ENCODE measurements at places on chromosomes 5 and 9.

- H3K27ac ChIP-seq, result peak overlapping the region; percentile 81
- peaks cover 4% of the 10 kb centered on the region for H3K36me3 ChIP-seq
- peak overlapping the region; percentile 22 for H3K4me3 ChIP-seq
- H3K4me1 ChIP-seq, result peaks cover 54% of the 10 kb centered on the region
- H3K27me3 ChIP-seq, result no peaks in the 10 kb centered on the region
These were observed 7.6 kb downstream of the TTC39B start for GRCh38 chr9:15299374-15299939.

- H3K27me3 ChIP-seq, result no peaks in the 10 kb centered on the region
- no peak overlapping the region for H3K4me3 ChIP-seq
- H3K27ac ChIP-seq, result no peak overlapping the region
- peaks cover 1% of the 10 kb centered on the region for H3K36me3 ChIP-seq
These were observed 101.9 kb downstream of the CD180 start for GRCh38 chr5:67094476-67095300.

DNA sequence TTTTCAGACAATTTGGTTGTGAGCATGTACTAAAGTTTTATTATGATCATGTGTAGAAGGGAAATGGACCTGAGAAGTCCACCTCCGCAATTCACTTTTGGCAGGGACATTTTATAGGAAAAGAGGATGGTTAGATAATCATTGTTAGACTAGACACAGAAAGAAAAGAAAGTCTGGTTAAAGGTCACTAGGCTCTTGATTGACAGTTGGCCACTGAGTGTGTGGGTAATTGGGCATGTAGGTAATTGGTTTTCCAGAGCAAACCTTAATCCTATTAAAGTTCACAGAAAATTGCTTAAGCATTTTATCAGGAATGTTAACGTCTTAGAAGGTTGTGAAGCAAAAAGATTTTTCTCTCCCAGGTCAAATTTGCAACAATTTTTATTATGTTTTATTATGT is 158.5 kb upstream of the CLINT1 start:
- DNase-seq, result no peak
- no peak overlapping the region for H3K4me3 ChIP-seq
- no peaks in the 10 kb centered on the region for H3K4me1 ChIP-seq
- H3K36me3 ChIP-seq, result no peaks in the 10 kb centered on the region

DNA sequence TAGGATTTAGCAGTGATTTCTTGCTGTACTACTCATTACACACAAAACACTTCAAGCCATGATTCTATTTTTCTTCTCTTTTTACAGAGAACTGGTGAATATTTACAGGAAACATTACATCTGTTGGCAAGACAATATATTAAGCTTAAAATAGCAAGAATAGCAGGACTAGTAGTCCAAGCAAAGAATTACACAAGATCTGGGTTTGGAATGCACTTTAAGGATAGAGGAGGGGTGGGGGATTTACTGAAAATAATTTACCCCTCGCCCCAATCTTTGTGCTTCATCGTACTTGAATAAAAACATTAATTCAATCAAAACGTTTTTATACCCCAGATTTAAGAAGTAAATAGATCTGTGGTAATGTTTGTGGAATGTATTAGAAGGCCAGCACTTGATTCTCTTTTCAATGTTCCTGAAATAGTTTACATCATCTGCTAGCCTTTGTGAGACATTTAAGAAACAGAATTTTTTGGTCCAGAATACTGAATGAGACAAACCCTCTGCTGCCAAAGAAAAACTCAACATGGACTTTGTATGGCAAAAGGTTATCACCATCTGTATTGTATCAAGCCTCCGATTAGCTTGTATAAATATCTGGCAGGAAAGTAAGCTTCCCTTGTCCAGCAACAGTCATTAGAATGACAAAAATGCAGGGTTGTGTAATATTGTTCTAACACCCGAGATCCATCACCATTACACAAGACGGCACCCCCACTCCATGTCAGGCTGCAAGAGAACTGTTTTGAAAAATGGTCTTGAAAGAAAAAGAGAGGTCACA is 23.8 kb downstream of the SVEP1 start:
- H3K4me1 ChIP-seq, result no peaks in the 10 kb centered on the region
- H3K4me3 ChIP-seq, result no peak overlapping the region
- H3K36me3 ChIP-seq, result no peaks in the 10 kb centered on the region
- no peaks in the 10 kb centered on the region for H3K27me3 ChIP-seq
- no peak for DNase-seq

DNA sequence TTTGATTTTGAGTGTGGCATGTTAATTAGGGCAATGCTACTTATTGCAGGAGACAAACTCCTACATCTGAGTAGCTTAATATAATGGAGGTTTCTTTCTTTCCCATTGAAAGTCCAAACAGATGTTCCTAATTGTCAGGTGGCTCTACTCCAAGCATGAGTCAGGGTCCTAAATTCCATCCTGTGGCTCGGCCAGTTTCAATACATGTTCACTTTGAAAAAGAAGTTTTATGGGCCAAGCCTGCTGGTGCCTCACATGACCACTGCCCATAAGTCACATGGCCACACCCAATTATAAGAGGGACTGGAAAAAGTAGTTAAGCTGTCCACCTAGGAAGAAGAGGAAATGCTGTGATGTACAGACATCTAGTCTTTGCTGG is 170.4 kb downstream of the ARRDC3 start:
- no peaks in the 10 kb centered on the region for H3K4me1 ChIP-seq
- no peak overlapping the region for H3K27ac ChIP-seq
- no peak for DNase-seq
- no peak overlapping the region for H3K4me3 ChIP-seq
- H3K36me3 ChIP-seq, result no peaks in the 10 kb centered on the region

- no peak overlapping the region for H3K27ac ChIP-seq
- H3K36me3 ChIP-seq, result peaks cover 6% of the 10 kb centered on the region
- no peaks in the 10 kb centered on the region for H3K27me3 ChIP-seq
- no peaks in the 10 kb centered on the region for H3K4me1 ChIP-seq
These were observed 33.9 kb upstream of the F2RL2 start for GRCh38 chr5:76657091-76657490.
